ENCODE measurements at places on chromosomes 4 and X. TPM values are rescaled to one million over a fixed set of nuclear protein-coding genes. Genes with fewer than 3 reads are reported as not detected.

DNA sequence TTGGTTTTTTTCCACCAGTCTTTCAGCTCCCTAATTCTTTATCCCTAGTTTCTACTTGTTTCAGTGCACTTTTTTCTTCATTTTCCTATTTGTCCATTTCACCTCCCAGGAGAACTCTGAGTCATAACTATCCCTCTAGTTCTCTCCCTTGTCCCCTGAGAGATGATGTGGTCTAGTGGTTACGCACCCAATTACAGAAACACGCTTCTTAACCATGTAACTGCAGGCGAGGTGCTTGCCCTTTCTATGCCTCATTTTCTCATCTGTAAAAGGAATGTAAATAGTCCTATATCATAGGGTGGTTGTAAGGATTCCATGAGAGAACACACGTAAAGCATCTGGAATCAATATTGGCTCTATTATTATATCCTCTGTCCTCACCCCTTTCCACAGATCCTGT is 8.8 kb upstream of the GRPR start:
- H3K36me3 ChIP-seq = peaks cover 33% of the 10 kb centered on the region
- H3K27ac ChIP-seq = no peak overlapping the region
- peaks cover 2% of the 10 kb centered on the region for H3K27me3 ChIP-seq
- H3K4me3 ChIP-seq = no peak overlapping the region
- no peaks in the 10 kb centered on the region for H3K4me1 ChIP-seq

DNA sequence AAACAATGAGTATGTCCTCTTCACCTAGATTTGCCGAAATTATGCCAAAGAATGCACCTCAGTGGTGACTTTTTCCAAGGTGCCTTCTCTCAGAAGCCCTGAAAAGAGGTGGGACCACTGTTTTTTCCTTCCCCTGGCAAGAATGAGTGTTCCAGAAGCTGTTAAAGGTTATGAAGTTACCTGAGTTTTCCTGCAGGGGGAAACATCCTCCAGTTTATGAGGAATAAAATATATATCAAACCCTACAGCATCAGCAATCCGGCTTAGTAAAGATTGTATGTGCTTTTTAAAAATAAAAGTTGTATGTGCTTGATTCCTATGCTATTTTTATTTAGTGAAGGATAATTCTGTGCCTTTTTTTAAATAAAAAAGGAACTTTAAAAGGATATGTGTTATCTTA is 73.3 kb downstream of the RBM46 start:
- no peaks in the 10 kb centered on the region for H3K27me3 ChIP-seq
- no peak overlapping the region for H3K4me3 ChIP-seq
- H3K4me1 ChIP-seq = peaks cover 5% of the 10 kb centered on the region
- H3K27ac ChIP-seq = no peak overlapping the region
- no peak for DNase-seq

DNA sequence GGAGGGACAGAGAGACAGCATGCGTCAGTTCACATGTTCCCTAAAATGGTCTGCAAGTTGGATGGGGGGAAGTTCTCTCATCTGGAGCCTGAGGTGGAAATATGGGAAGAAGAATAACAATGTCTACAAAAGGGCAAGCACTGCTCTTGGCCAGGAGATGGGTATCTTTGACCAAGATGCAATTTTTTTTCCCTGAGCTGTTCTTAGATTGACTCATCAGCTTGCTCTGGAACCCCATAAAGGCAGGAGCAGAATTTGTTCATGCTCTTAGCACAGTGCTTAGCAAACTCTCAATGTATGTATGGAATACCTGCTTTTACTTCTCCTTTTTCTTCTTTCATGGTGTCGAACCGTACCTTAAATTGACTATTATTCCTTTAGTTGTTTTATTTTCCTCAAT is 90.5 kb upstream of the ZNF827 start:
- H3K4me1 ChIP-seq = peaks cover 42% of the 10 kb centered on the region
- peaks cover 5% of the 10 kb centered on the region for H3K36me3 ChIP-seq
- no peak for DNase-seq

GRCh38 chr4:16334601-16335000 is 108.3 kb upstream of the TAPT1 start:
- no peak overlapping the region for H3K4me3 ChIP-seq
- H3K27ac ChIP-seq = no peak overlapping the region
- H3K36me3 ChIP-seq = no peaks in the 10 kb centered on the region
- H3K27me3 ChIP-seq = no peaks in the 10 kb centered on the region
- DNase-seq = no peak

- no peak for DNase-seq
- H3K36me3 ChIP-seq = no peaks in the 10 kb centered on the region
- no peaks in the 10 kb centered on the region for H3K27me3 ChIP-seq
- no peak overlapping the region for H3K27ac ChIP-seq
- H3K4me3 ChIP-seq = no peak overlapping the region
- no peaks in the 10 kb centered on the region for H3K4me1 ChIP-seq
These were observed 49.7 kb upstream of the ANKRD17 start for GRCh38 chr4:73308286-73308685.

DNA sequence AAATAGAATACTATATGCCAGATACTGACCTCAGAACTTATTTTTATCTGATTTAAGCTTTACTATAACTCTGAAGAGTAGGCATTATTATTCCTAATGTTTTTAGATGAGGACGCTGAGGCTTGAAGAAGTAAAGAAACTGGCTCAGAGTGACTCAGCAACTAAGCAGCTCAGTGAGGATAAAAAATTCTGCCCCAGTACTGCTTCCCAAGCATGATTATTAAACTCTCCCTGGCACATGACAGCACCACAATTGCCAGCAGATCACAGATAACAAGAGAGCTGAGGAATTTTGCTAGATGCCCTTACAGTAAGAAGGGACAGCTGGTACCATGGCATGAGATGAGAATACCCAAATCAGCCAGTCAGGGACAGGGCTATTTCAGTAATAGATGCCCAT is 219.4 kb downstream of the NKX6-1 start:
- no peak overlapping the region for H3K27ac ChIP-seq
- no peaks in the 10 kb centered on the region for H3K27me3 ChIP-seq

DNA sequence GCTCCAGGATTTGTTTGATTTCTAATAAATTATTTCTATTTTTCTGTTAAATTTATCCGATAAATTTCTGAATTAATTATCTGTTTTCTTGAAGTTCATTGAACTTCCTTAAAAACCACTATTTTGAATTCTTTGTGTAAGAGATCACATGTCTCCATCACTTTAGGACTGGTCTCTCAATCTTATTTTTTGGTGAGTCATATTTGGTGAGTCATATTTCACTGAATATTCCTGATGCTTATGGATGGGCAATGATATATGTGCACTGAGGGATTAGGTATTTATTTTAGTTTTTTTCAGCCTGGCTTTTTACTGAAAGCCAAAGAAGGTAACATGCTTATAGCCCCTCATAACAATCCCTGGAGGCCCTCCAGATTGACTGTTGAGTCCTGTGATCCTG is 48.5 kb upstream of the IL15 start:
- no peak overlapping the region for H3K27ac ChIP-seq
- H3K4me1 ChIP-seq = peaks cover 7% of the 10 kb centered on the region

DNA sequence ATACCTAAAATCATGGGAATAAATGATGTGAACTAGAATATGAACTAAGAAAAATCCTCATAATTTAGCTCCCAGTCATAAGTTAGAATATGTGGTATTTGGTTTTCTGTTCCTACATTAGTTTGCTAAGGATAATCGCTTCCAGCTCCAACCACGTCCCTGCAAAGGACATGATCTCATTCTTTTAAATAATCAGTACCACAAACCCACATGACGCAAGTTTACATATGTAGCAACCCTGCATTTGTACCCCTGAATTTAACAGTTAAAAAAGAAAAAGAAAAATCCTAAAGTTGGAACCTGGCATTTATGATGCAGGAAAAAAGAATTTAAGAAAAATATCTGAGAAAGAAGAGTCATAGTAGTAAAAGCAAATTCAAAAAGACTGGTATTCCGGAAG is 13.3 kb downstream of the UBA6 start:
- peaks cover 4% of the 10 kb centered on the region for H3K36me3 ChIP-seq
- peaks cover 3% of the 10 kb centered on the region for H3K4me1 ChIP-seq
- H3K27me3 ChIP-seq = no peaks in the 10 kb centered on the region
- H3K4me3 ChIP-seq = no peak overlapping the region
- H3K27ac ChIP-seq = peak overlapping the region; percentile 72
- no peak for DNase-seq

GRCh38 chr4:183182873-183183725 is 84.0 kb downstream of the WWC2 start:
- DNase-seq = peak; percentile 76
- H3K4me1 ChIP-seq = peaks cover 79% of the 10 kb centered on the region
- peak overlapping the region; percentile 57 for H3K4me3 ChIP-seq
- H3K27ac ChIP-seq = peak overlapping the region; percentile 99

GRCh38 chr4:76696109-76696508 is 201.8 kb downstream of the SOWAHB start:
- H3K4me1 ChIP-seq = peaks cover 91% of the 10 kb centered on the region
- H3K27ac ChIP-seq = peak overlapping the region; percentile 75
- H3K36me3 ChIP-seq = peaks cover 9% of the 10 kb centered on the region

GRCh38 chr4:11424856-11425255 is 3.8 kb downstream of the HS3ST1 start:
- H3K4me1 ChIP-seq = 0 out of 2 replicates have a peak, but pooled peaks cover 6% of the 10 kb centered on the region
- H3K4me3 ChIP-seq = no peak overlapping the region
- no peak for DNase-seq
- H3K36me3 ChIP-seq = peaks cover 42% of the 10 kb centered on the region
- no peak overlapping the region for H3K27ac ChIP-seq

DNA sequence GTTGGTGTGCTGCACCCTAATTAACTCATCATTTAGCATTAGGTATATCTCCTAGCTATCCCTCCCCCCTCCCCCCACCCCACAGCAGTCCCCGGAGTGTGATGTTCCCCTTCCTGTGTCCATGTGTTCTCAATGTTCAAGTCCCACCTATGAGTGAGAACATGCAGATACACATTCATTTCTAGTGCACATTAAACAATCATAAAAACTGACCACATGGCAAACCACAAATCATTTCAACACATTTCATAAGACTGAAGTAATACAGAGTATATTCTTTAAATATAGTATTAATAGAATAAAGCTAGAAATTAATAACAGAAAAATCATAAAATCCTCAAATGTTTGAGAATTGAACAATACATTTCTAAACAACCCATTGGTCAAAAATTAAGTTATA is 34.1 kb downstream of the PRKG2 start:
- no peak overlapping the region for H3K27ac ChIP-seq
- H3K4me3 ChIP-seq = no peak overlapping the region
- no peak for DNase-seq
- H3K27me3 ChIP-seq = no peaks in the 10 kb centered on the region
- no peaks in the 10 kb centered on the region for H3K36me3 ChIP-seq

DNA sequence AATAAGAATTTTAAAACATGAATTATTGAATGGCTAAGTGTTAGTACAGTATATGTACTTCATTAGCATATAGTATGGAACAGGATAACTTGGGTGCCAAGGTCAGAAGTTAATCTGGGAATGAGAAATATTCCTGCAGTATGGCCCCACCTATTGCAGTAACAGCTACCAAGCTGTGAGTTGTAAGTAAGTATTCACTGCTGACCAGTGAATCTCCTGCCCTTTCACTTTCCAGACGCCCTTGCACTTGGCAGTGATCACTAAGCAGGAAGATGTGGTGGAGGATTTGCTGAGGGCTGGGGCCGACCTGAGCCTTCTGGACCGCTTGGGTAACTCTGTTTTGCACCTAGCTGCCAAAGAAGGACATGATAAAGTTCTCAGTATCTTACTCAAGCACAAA is 105.1 kb downstream of the NFKB1 start:
- H3K4me3 ChIP-seq = no peak overlapping the region
- H3K36me3 ChIP-seq = peaks cover 3% of the 10 kb centered on the region
- H3K27me3 ChIP-seq = no peaks in the 10 kb centered on the region
- no peak for DNase-seq

GRCh38 chrX:104189837-104190236 is 23.6 kb downstream of the FAM199X start:
- H3K27me3 ChIP-seq = no peaks in the 10 kb centered on the region
- H3K4me1 ChIP-seq = no peaks in the 10 kb centered on the region
- peaks cover 17% of the 10 kb centered on the region for H3K36me3 ChIP-seq
- no peak overlapping the region for H3K4me3 ChIP-seq

GRCh38 chrX:48533165-48533564 is 6.3 kb upstream of the TBC1D25 start:
- H3K27ac ChIP-seq = no peak overlapping the region
- H3K36me3 ChIP-seq = peaks cover 12% of the 10 kb centered on the region
- no peak for DNase-seq

The BTK gene
- 0.66 TPM for total RNA-seq

The CXCL13 gene
- not detected for total RNA-seq

The CRMP1 gene
- total RNA-seq = 109 TPM

The ETDB gene
- total RNA-seq = not detected

The SYNPO2 gene
- total RNA-seq = 1.5 TPM

The ITGB1BP2 gene
- total RNA-seq = 6.8 TPM
